Jurkat, Clone E6-1 (cell line): ENCODE measurements at places on chromosomes 6 and 20.

DNA sequence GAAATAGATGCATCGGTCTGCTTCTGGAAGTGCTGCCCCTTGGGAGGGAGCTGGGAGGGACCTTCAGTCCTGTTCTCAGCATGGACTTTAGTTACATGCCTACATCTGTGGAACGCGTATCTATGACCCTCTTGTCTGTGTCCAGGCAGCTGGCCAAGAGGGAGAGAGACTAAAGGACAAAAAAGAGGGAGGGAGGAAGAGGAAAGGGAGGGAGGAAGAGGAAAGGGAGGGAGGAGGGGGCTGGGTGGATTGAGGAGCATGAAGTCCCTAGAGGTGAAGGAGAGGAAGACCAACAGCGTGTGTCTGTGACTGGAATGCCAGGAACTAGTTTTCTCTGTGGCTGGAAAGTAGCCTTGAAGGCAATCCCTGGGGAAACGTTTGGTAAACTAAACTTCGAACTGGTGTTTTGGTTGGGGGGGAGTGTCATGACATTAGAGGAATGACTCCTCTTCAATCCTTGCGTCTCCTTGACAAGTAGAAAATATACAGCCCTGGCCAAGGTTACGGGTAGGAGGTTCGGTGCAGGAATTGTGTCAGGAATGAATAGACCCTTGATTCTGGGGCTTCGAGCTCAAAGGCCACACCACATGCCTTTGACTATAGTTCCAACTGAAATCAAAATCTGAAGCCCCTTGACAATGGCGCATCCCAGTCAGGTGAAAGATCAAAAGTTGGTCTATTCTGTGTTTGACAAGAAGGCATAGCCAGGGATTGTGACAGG is 52.0 kb upstream of the PLEKHG1 start:
- no peak for DNase-seq

DNA sequence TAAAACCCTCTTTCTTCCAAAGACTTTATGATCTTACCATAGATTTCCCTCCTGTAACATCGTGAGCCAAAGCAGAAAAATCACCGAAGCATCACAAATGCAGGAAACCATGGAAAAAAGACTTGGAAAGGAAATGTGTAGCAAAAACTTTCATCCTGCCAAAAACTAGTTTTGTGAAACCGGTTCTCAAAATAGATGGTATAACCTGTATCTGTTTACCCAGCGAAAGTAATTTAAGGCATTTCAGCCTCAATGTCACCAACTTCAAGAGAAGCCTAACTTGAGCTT is 213.9 kb downstream of the ZNF217 start:
- DNase-seq = no peak

- DNase-seq = no peak
Observed at GRCh38 chr20:59515013-59515905, 89.1 kb upstream of the PHACTR3 start.

DNA sequence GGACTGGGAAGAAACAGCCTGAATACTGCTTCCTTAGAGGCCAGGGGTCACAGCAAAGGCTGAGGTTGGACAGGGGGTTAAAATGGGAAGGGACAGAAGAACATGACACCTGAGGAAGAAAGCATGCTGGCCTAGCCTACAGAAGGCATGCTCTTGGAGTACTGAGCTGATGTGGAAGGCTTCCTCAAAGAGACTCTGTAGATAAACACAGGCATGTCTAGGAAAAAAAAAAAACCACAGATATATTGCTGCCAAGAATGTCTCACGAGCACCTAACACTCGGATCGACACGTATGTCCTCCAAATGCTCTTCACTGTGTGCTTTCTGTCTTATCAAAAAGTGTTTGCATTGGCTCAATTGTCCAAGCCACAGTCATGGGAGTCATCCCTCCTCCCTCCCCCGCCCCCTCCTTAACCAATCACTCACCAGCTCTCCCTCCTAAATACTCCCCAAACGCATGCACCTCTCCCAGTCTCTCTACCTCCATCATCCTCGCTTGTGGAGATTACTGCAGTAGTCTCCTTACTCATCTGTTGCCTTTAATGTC is 101.1 kb upstream of the LRFN2 start:
- no peak for DNase-seq

DNA sequence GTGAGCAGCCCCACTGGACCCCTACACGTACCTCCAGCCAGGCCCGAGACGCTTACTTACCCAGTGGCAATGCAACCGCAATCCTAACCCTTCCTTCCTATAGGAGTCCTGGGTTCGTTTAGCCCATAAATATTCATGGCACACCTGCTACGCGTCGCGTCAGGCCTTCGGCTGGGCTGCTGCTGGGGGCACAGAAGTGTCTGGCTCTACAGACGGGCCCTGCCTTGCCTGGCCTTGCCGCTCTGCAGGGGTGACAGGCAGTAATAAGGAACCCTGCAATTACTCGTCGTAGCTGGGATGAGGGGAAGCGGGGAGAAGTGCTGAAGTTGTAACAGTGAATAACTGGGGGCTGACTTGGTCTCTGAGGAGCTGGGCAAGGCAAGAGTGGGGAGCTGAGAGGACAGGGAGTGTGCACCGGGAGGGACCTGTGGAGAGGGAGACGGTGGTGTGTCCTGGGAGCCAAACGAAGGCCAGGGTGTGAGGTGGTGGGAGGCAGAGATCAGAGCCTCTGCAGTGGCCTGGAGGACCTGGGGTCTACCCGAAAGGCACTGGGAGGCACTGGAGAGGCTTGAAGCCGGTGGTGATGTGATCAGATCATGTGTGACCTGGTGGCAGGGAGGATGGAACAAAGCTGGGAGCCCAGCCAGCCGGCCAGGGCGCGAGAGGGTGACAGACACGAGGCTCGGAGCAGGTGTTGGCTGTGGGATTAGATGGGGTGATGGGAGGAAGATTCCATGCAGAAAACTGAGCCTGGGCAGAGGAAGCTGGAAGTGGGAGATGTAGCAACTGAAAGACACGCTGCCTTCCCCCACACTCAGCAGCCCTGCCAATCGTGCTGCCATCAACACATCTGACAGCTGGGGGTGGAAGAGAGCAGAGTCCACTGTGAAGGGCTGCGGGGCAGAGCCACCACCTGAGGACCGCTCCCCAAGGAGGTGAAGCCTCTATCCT is 36.4 kb downstream of the PSMG4 start:
- DNase-seq = no peak

DNA sequence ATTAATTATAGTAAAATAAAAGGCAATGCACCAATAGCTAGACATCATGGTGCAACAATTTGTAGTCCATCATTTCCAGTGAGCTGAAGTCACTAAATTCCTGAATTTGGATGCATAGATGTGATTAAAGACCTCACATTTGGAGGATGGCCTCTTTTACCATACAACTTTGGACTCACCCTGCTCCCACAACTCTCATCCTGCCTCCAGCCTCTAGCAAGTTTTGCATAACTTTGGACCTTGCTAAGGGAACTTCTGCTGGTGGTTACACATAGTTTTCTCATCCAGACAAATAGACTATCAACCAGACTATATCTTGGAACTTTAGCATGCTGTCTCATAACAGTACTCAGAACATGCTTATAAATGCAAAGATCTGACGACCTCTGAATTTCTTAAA is 12.8 kb upstream of the ELOVL2 start:
- DNase-seq = no peak

DNA sequence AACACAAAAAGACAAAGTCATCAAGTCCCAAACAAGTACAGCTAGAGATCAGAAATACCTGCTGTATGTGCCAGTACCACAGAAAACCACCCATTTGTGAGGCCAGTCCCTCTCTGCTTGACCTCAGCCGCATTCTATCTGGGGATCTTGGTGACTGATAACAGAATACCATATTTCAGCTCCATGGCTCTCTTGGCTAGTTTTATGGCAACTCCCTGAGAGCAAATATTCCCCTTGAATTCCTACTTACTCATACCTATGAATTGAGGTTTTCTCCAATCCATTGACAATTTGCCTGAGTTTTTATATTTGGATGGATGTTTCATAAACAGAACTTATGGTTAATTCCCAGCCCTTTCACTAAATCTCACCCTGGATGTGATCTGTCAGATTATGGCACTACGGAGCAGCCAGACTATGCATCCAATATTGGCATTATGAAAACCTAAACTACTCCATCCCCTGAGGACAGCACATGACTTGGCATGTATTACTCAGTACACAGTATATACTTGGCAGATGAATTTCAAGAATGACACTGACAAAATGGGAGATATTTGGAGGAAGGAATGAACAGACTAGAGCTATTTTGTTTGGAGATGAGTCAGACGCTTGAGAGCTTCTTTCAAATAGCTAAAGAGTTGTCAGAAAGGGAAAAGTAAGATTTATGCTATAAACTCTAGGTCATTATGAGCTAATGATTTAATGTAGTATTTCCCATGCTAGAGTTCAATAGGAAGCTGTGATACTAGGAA is 95.7 kb downstream of the PRDM1 start:
- DNase-seq = no peak
